Fibroblast of the conjunctiva (primary cell): ENCODE measurements at places on chromosomes 6 and 20.

GRCh38 chr6:169243186-169243585, 10.5 kb downstream of the THBS2 start:
- DNase-seq, result no peak

DNA sequence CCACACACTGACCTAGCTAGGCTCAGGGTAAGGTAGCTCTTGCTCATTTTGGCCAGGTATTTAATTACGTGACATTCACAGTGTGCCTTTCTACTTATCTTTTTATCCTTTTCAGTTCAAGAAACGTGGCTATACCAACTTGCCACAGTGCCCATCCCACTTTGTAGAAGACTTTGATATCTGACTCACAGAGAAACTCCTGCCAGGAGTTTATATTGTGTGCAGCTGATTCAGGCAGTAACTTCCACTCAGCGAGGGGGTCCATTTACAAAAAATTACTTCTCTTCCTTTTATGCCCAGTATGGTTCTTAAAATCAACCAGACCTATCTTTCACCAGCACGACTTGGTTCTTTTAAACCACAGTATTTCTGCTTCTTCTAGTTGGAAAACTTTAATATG, 75.6 kb downstream of the PRL start:
- no peak for DNase-seq

DNA sequence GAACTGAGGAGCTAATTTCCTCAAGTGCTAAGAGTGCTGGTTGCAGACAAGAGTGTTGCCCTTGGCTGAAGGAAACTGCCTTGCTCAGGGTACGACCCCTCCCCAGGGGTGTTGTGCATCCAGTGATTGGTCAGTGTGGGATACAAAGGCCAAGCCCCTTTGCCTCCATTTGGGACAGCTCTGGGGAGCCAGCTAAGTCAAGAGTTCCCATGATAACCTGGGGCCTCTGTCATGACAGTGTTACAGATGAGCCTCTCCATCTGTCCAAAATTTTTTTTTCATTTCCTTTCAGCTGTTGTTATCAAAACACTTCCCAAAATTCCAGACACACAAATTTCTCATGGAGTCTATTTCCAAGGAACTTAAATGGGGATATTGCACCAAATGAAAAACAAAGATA, 93.3 kb downstream of the HS3ST5 start:
- no peak for DNase-seq

- DNase-seq, result no peak
These were observed 455.6 kb downstream of the PRKN start for GRCh38 chr6:162271922-162272321.

GRCh38 chr6:143607974-143608373, 69.8 kb upstream of the PHACTR2 start:
- DNase-seq, result no peak

- no peak for DNase-seq
These were observed 83.8 kb upstream of the NXT1 start for GRCh38 chr20:23266530-23267398.

- no peak for DNase-seq
These were observed 88.2 kb downstream of the ZFP64 start for GRCh38 chr20:52103335-52103912.
